ENCODE measurements at places on chromosomes 12 and 14.
A peak's percentile ranks its signal among the peaks of the same experiment; 100 is the strongest.

DNA sequence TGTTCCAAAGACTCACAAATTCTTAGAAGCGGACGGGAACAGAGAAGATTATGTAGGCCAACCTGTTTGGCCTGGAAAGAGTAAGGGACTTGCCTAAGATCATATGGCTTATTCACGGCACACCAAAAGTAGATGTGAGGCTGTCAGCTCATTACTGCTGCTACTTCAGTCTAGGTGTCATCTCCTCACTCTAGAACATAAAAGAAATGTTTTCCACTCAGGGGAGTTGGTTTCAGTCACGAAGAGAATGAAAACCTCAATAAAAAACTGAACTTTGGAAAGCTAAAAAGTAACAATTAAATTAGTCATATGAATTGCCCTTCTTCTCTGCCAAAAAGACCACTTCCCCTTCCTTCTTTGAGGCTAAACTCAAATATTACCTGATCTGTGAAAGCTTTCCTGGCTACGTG is 658 bp upstream of the CEP128 start:
- no peak for DNase-seq

DNA sequence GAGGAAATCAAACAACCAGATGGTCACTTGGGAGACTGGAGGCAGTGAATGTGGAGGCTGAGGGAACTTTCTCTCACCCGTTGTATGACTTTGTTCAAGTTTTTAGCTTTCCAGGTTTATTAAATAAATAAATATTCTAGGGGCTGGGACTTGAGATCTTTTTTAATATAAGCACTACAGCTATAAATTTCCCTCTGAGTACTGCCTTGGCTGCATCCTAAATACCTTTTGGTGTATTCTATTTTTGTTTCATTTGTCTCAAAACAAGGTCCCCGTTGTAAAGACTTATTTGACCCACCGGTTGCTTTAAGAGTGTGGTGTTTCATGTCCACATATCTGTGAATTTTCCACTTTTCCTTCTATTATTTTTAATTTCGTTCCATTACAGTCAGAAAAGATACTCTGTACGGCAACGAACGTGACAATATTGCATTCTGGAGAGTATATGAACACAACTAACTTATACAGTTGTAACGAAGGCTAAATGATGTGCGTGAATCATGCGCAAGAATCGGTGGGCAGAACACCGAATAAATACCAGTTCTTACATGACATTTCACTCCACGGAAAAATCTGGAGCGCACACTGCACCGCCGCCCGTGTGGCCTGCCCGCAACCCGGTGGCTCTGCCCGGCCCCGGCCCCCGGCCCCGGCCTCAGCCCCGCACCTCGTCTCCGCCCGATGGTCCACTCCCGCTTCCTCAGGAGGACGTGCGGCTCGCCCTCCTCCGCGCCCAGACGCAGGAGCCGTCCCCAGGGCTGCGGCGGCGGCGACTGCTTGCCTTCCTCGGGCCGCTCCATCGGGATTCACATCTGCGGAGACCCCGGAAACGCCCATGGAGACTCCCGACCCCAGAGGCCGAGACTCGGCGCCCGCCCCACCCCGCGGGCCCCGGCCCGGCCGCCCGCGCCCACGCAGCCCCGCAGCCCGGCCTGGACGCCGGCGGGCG is 602 bp downstream of the CHFR start:
- DNase-seq: peak; percentile 29

DNA sequence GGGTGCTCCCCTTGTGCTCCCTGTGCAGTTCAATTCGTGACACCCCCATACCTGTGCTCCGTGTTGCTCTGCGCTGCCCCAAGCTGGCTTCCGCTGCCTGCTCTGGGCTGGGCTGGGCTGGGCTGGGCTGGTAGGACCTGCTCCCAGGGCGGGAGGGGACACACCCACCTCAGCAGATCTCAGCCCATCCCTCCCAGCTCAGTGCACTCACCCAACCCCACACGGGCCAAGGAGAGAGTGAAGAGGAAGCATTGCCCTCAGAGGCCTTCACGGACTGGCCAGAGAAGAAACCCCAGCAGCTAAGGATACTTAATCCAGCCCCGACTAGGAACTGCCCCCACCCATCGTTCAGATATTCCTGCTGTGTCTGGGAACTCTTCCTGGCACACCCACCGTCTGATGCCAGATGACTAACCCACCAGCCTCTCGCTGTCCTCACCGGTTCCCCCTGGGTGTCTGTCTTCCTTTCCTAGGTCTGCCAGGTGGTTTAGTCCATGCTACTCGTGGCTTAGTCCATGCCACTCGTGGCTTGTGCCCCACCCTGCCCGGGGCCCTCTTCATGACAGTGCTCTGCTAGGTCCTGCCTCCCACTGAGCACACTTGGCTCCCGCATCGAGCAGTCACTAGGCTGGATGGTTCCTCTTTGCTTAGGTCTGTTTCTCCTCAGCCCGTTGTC is at the start of gene LPAR5:
Gene LPAR5 (minus strand): TSS at position 104 of the 676 bp plus-strand sequence. CDS start 14,711 bp downstream, outside the sequence.
- no peak for DNase-seq

- no peak for DNase-seq
Observed at GRCh38 chr12:114004402-114004801, 38.3 kb upstream of the RBM19 start.

GRCh38 chr14:100696590-100696989 is 30.1 kb upstream of the DLK1 start:
- DNase-seq: peak; percentile 43

GRCh38 chr12:39723831-39724230 is 104.2 kb upstream of the ABCD2 start:
- peak; percentile 30 for DNase-seq

GRCh38 chr14:93037351-93037750 is 78.4 kb downstream of the ITPK1 start:
- no peak for DNase-seq

DNA sequence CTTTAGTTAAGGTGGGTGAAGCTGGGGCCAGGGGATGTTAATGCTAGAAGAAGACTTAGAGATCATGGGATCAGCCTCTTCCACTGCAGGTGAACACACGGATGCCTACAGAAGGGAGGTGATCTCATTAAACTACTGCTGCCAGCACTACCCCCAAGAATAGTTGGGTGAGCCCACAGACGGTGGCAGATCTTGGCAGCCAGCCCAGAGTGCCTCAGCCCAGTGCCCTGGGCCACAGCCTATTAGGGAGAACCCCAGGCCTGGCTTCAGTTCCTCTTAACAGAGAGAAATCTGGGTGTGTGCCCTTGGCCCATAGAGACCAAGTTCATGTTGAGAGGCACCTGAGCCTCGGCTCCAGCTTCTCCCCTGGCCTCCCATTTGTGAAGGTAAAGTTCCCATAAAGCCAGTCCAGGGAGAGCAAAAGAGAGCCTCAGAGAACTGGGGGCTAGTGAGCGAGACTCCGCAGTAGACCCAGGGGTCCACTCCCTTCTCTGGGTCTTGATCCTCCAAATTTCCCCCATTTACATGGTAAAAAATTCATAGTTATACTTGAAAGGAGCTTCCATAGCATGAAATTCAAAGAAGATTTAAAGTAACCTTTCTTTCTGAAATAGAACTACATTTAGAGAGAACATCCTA is 125.0 kb upstream of the CCND2 start:
- no peak for DNase-seq

DNA sequence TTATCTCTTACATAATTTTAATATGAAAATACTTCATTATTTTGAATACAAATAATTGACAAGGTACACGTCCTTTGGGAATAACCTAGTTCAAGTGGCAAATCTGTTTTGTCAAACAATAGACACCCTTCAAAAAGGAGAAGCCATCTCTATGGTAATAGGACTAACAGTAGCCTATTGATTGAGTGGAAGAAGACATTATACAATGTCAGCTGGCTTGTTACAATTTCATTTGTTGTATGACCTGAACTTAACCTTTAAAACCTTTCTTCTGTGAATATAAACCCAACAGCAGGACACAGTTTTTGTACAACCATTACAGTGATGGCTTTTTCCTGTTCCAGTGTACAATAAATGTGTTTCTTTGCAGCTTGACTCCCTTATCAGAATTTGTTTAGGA is 8.1 kb downstream of the TMEM260 start:
- DNase-seq: peak; percentile 70

GRCh38 chr12:77435446-77436091 is 370.2 kb upstream of the E2F7 start:
- DNase-seq: no peak

DNA sequence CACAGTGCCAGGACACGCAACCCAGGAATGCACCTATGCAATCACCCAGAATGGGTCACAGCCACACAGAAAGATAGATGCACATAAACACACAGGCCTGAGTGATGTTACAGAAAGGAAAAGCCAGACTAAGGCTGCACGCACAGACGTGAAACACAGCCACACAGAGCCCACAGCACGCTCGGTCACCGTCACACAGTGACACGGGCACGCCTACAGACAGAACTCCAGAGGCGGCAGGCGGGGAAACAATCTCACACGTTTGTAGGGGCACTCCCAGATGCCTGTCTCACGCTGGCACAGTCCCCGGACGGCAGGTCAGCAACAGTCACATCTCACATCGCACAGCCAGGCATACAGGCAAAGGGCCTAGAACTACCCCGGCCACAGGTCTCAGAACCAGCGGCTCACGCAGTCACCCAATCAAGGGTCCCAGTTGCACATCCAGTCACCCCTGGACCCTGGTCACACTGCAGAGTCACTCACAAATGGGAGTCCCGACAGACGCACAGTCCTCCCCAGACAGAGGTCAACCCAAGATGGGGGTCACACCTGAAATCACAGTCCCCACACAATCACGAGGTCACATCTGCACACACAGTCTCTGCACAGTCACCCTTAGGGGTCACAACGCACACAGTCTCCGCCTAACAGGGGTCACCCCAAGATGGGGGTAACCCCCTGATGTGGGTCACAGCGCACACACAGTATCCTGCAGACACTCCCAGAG is 790 bp downstream of the SSH1 start:
- DNase-seq: peak; percentile 8

GRCh38 chr12:125089083-125089482 is 23.8 kb downstream of the AACS start:
- DNase-seq: no peak

- DNase-seq: no peak
Observed at GRCh38 chr14:47833011-47833410, 157.6 kb upstream of the MDGA2 start.

DNA sequence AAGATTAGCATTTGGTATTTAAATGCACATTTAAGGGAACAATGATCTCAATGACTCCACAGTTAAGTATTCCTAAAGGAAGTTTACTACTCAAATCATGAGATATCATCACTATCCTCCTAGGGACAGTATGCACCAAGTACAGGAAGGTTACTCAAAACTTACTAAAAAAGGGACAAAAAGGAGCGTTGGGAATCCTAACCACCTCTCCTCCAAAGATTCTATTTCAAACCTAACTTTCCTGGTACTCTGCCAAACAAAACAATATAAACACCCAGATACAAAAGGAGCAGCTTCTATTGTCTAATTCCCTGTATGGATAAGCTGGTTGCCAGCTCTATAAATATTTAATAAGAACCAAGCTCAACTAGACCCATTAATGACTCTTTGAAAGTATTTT is 377.7 kb downstream of the NUAK1 start:
- DNase-seq: no peak

- DNase-seq: peak; percentile 21
Observed at GRCh38 chr12:58416236-58416635, 474.9 kb downstream of the ATP23 start.

GRCh38 chr14:51733147-51733546 is 81.4 kb downstream of the FRMD6 start:
- DNase-seq: no peak

- DNase-seq: no peak
Observed at GRCh38 chr12:39930101-39930500, 175.8 kb downstream of the SLC2A13 start.

- DNase-seq: no peak
Observed at GRCh38 chr14:71116568-71117122, 209.4 kb downstream of the PCNX1 start.

- no peak for DNase-seq
Observed at GRCh38 chr12:26010293-26010821, 51.9 kb downstream of the RASSF8 start.

- DNase-seq: no peak
Observed at GRCh38 chr12:122121745-122122144, 43.2 kb downstream of the MLXIP start.

- DNase-seq: no peak
Observed at GRCh38 chr12:52045794-52046199, 5.4 kb upstream of the NR4A1 start.

DNA sequence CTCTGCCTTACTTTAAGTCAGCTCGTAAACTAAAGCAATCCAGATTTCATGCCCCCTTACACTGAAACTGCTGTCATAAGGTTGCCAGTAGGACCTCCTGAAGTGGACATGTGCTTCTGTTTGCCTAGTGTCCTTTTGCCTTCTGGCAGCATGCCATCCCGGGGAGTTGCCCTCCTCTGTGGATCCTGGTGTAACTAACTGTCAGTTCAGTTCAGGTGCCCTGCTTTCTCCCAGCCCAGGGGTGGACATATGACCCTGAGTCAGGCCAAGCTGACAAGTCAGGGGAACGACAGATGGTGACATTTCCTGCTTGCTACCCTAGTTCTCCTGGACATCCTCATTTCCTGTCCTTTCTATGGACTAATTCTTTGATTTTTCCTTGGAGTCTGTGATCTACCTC is 25.6 kb downstream of the AKAP6 start:
- no peak for DNase-seq

GRCh38 chr14:85444635-85445034 is 85.3 kb upstream of the FLRT2 start:
- DNase-seq: peak; percentile 28

DNA sequence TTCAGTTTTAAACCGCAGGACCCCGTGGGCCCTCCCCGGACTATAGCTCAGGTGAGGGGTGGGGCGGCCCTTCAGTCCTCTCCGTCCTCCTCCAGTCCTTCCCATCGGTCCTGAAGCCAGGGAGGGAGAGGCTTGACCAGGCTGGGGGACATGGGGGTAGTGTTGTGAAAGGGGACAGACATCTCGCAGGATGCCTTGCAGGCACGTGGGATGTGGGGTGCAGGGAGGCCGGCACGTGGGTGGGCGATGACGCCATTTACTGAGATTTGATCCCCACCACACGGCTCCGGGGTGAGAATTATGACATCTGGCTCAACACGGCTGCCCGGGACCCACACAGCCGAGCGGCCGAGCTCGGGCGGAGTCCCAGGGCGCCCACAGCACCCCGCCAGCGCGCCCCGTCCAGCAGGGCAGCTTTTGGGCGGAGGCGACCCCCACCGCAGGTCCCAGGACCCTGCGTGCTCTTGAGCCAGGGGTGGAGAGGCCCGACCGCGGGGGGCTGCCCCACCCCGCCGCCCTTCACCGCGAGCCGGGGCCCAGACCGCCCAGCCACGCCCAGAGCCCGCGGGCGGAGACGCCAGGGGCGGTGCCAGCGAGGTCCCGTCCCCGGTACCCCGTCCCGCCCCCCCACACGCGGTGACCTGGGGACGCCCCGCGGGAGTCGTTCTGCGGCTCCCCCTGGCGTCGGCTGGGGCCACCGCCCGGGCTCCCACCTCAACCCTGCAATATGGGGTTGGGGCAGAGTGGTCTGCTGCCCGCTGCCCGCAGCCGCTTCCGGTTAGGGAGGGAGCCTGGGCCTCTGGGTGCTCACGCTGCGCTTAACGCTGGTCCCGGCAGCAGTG is 3.3 kb upstream of the EXOC3L4 start:
- DNase-seq: peak; percentile 76

- no peak for DNase-seq
Observed at GRCh38 chr12:105819549-105819948, 319.2 kb downstream of the NUAK1 start.

All from NCI-H526 (cell line).